ENCODE measurements at places on chromosomes 2 and 18.

DNA sequence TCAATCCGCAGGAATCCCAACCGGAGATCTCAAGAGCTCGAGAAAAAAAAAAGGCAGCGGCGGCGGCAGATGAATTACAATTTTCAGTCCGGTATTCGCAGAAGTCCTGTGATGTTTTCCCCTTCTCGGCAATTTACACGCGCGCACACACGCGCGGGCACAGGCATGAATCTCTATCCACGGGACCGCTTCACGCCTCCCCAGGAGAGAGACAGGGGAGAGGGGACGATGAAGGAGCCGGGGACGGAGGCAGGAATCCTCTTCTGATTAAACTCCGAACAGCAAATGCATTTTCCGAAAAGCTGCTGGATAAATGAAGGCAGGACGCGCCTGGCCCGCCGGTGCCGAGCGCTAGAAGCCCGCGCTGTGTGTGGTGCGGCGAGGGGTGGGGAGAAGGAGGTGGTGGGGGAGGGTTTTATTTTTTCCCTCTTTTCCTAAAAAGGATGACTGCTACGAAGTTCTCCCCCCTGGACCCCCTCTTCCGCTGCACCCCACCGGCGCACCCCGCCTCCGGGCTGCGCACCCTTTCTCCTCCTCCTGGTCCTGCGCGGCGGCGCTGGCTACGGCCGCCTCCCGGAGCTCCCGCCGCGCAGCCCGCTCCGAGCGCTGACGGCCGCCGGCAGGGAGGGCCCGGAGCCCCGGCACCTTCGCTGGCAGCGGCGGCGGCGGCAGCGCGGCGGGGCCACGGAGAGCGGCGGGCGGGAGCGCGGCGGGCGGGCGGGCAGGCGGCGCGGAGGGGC is at the start of gene BCL2:
BCL2 (minus strand) TSS at position 387 of the 740 bp plus-strand sequence.
- no peak for DNase-seq

GRCh38 chr2:71815701-71816474 is 331.8 kb downstream of the CYP26B1 start:
- no peak for DNase-seq

- DNase-seq: peak; percentile 32
These were observed 431 bp upstream of the CNRIP1 start for GRCh38 chr2:68320118-68320641.

DNA sequence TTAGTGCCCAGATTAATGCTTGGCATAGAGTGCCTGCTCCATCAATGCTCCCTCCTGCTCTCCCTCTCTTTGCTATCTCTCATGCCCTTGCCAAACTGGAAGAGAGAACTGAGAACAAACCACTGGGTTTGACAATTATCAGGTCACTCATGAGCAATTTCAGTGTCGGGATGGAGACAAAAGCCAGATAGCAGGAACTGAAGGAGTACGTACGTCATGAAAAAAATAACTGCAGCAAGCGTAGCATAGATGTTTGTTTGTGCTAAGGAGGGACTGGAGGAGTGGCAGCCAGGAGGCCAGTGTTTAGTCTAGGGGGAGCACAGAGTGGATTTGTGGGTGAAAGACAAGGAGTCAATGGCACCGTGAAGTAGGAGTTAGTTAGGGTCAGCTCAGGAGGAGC is 113.3 kb downstream of the POLE4 start:
- DNase-seq: no peak

DNA sequence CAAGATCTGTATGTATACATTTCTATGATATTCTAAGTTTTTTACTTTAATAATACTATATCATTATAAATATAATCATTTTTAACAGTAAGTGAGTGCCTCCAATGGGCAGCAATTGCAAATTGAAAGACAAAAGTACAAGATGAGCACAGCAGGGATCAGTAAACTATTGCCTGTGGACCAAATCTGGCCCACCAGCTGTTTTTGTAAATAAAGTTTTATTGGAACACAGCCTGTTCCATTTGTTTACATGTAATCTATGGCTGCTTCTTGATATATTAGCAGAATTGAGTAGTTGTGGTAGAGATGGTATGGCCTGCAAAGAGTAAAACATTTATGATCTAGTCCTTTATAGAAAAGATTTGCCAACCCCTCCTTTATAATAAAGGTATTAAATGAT is 43.2 kb downstream of the CHST9 start:
- DNase-seq: no peak

GRCh38 chr18:30970196-30970816 is 72.2 kb downstream of the DSC3 start:
- DNase-seq: no peak

- DNase-seq: no peak
These were observed 55.6 kb downstream of the SP110 start for GRCh38 chr2:230164139-230164538.

DNA sequence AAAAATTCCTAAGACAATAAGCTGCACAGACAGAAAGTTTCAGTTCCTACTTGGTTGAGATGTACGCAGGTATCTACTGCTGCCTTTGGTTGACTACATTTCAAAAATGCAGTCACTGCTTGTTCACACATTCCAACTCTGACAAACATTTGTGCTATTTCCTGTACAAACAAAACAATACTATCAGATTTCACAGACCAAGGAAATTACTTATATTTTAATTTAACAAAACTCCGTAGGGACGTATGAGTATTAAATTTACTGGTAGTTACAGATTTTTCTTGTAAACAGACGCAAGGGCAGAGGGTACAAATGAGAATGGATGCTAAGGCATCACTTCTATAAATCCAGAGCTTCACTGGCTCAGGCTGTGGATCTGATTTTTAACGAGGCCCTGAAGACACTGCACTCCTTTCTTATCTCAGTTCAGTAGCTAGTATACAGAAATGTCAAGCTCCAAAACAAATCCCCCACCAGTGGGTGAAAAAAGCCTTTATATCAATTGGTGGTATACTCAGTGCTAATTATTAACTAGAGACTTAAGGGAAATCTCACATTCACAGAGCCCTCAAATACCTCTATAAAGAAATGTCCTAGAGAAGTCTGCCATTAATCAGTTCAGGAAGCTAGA is 31.7 kb upstream of the TTC32 start:
- DNase-seq: peak; percentile 23

Measured in GM13976 (cell line).